Esophagus squamous epithelium (tissue), 5 donors: ENCODE measurements at places on chromosomes 5 and 9. TPM values are rescaled to one million over a fixed set of nuclear protein-coding genes. Genes with fewer than 3 reads are reported as not detected.

The AMBP gene
- not detected for total RNA-seq

The GCNT4 gene
- total RNA-seq = 1.8 TPM

The TMEM215 gene
- not detected for total RNA-seq

The SPINK6 gene
- total RNA-seq = not detected

DNA sequence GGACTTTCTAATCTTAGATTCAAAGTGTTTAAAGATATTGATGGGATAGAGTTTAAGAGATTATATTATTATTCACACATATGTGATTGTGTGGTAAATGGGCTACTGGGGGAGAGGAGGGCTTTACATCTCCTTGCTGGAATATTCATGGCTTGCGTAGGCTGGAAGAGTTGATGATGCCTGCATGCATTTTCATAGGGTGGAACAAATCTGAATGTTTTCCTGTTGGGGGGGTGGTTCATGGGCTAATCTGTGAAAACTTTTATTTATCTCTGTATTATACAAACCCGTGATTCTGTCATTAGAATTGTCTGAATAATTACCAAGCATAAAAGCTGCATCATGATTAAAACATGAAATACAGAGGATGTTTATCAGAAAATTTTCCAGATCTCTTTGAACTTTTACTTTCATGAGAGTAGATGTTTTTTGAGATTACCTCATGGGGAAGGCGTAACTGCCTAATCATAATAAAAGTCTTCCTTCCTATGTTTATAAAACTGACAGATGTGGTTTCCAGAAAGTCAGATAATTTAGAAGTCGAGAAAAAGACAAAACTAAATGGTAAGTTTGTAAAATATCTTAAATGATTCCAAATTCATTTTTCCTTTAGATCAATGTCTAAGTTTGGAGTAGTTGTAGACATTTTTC is 1185.4 kb upstream of the SEMA6A start:
- peak overlapping the region; percentile 29 for H3K4me3 ChIP-seq
- no peaks in the 10 kb centered on the region for H3K36me3 ChIP-seq
- no peak for DNase-seq

DNA sequence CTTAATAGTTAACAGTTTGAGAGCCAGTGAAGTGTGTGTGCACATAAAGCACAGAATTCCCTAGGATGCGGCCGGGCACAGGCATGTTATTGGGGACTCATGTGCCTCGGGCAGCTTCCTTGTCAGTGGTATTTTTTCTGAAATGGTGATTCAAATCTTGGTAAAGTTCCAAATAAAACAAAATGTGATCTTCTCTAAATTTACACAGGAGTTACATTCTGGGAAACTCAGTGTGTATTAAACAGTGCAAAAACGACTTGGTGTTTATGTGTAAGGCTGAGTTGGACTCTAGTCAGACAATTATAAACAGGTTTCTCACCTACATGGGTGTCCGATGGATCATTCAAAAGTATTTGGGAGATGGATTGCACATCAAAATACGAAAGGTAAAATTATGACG is 48.9 kb downstream of the BOD1 start:
- no peak overlapping the region for H3K4me3 ChIP-seq
- DNase-seq = no peak
- H3K4me1 ChIP-seq = peaks cover 40% of the 10 kb centered on the region

- H3K27me3 ChIP-seq = no peaks in the 10 kb centered on the region
- H3K4me3 ChIP-seq = no peak overlapping the region
- no peak for DNase-seq
- H3K36me3 ChIP-seq = no peaks in the 10 kb centered on the region
Observed at GRCh38 chr5:137348759-137349158, 150.4 kb downstream of the SPOCK1 start.

- H3K4me3 ChIP-seq = no peak overlapping the region
- DNase-seq = no peak
- H3K36me3 ChIP-seq = no peaks in the 10 kb centered on the region
- H3K27me3 ChIP-seq = no peaks in the 10 kb centered on the region
Observed at GRCh38 chr9:26043431-26043830, 365.2 kb upstream of the TUSC1 start.

DNA sequence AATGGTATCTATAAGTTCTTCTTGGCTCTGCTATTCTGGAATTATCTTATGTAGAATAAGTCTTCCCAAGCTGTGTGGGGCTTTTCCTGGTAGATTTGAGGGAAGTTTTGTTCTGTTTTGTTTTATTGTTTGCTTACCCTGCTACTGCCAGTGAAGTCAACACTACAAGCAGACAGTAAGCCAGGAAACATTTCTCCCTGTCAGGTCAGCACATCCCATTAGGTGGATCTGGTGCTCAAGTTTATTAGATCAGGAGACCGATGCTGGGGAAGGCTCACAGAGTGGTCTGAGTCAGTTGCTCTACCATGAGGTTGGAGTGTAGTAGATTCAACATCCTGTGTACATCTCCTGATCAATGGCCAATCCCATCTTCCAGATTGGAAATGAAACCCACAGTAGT is 79.1 kb downstream of the ADRB2 start:
- H3K4me3 ChIP-seq = no peak overlapping the region
- no peaks in the 10 kb centered on the region for H3K36me3 ChIP-seq
- H3K27me3 ChIP-seq = no peaks in the 10 kb centered on the region
- no peak for DNase-seq

DNA sequence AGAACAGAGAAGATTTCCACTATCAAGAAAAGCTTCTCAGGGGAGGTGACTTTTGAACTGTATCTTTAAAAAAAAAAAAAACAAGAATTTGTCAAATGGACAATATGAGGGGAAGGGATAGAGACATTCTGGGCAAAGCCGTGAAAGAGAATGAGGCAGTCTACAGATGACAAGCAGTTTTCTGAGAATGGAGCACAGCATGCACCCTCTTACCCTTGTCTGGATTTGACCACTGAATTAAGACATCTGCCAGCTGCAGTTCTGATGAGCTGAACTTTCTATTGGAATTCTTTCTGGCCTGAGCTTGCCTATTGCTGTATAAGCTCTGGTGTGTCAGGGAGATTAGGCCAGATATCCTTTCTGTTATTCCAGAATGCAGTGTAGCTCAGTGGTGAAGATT is 10.3 kb upstream of the RANBP3L start:
- H3K27me3 ChIP-seq = no peaks in the 10 kb centered on the region
- H3K4me1 ChIP-seq = no peaks in the 10 kb centered on the region
- H3K27ac ChIP-seq = no peak overlapping the region
- no peaks in the 10 kb centered on the region for H3K36me3 ChIP-seq
- no peak overlapping the region for H3K4me3 ChIP-seq
- DNase-seq = no peak
